ENCODE measurements at places on chromosomes 2 and 18. TPM values are rescaled to one million over a fixed set of nuclear protein-coding genes. Genes with fewer than 3 reads are reported as not detected.
A peak's percentile ranks its signal among the peaks of the same experiment; 100 is the strongest.

DNAJC10 gene
- 54.0 TPM for total RNA-seq

TSGA10 gene
- 9.8 TPM for total RNA-seq

GNAL gene
- 0.30 TPM for total RNA-seq

DYNAP gene
- not detected for total RNA-seq

HOXD12 gene
- not detected for total RNA-seq

CCDC148 gene
- total RNA-seq = 0.82 TPM

CLHC1 gene
- 7.0 TPM for total RNA-seq

VIT gene
- total RNA-seq = not detected

PIGN gene
- total RNA-seq = 32.8 TPM

SNTG2 gene
- 0.17 TPM for total RNA-seq

ZC3H6 gene
- total RNA-seq = 2.1 TPM

IL1R2 gene
- 55.8 TPM for total RNA-seq

- no peak for ATAC-seq
Observed at GRCh38 chr2:227597036-227597435, 1.7 kb upstream of the SCYGR2 start.

GRCh38 chr18:58015065-58015780, 28.8 kb upstream of the NEDD4L start:
- ATAC-seq = no peak

DNA sequence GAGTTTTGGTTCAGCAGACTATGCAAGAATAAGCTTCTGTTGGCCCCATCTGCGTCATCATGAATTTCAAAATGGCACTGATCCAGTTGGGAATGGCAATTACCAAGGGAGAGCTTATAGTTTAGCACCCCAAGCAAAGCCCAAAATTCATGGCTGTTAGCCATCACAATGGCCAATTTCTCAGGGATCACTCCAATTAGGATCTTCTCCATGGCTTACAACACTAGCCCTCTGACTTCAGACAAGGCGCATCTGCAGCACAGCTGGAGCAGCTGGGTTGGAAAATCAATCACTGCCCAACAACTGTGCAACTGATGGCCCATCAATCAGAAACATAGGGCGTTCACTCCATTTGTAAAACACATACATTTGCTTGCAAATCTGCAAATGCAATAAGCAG, 273.6 kb downstream of the SRBD1 start:
- ATAC-seq = no peak

DNA sequence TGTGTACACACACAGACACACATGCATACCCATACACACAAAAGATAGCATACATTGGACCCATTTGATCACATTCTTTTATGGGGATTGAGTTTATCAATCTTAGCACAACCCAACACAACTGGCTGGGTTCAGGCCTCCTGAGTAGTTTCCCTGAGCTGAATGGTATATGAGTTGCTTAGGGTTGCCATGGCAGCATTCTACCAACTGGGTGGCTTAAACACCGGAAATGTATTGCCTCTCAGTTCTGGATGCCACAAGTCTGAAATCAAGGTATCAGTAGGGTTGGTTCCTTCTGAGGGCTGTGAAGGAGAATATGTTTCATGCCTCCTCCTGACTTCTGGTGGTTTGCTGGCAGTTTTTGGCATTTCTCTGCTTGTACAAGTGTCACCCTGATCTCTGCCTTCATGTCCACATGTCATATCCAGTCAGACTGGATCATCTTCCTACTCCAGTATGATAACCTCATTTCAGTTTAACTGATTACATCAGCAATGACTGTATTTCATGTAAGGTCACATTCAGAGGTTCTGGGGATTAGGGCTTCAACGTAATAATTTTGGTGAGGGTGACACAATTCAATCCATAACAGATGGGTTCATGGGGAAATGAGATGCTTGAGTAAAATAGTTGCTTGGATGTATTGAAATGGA, 212.7 kb downstream of the KCNE4 start:
- ATAC-seq = no peak

DNA sequence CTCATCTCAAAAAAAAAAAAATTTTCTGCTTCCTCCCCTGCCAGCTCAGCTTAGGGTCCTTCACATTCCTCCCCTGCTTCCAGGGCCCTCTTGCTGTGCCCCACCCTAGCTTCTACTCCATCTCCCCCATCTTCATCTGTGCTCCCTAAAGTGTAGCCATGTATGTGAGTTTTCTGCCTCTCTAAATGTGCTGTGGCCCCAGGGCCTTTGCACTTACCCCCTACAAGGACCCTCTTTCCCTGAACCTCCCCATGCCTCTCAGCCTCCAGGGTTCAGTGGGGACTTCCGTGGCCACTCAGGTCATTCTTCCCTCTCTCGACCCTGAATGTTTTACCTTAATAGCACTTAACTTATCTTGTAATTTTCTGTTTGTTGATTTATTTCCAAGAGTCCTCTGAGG, 6.2 kb upstream of the ARHGEF4 start:
- no peak for ATAC-seq

DNA sequence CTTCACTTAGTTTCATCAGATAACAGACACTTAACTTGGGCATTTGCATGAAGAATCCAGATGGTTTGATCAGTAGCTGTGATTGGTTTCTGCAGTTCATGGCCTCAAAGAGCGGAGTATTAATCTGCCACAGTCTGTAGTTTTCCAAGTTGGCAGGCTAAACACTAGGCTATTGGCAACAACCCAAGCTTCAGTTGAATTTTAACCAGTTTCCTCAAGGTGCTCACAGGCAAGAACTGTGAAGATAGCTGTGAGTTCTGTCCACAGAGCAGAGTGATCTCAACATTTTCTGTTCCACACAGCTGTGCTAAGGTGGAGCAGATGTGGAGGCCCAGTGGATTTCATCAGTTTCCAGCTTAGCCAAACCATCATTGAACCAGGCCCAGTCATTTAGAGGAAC, 469.5 kb upstream of the LINC00305 start:
- no peak for ATAC-seq

- ATAC-seq = peak; percentile 82
Observed at GRCh38 chr2:85826990-85827878, 61.6 kb downstream of the ST3GAL5 start.

- no peak for ATAC-seq
Observed at GRCh38 chr18:25235401-25236042, 116.4 kb downstream of the ZNF521 start.

DNA sequence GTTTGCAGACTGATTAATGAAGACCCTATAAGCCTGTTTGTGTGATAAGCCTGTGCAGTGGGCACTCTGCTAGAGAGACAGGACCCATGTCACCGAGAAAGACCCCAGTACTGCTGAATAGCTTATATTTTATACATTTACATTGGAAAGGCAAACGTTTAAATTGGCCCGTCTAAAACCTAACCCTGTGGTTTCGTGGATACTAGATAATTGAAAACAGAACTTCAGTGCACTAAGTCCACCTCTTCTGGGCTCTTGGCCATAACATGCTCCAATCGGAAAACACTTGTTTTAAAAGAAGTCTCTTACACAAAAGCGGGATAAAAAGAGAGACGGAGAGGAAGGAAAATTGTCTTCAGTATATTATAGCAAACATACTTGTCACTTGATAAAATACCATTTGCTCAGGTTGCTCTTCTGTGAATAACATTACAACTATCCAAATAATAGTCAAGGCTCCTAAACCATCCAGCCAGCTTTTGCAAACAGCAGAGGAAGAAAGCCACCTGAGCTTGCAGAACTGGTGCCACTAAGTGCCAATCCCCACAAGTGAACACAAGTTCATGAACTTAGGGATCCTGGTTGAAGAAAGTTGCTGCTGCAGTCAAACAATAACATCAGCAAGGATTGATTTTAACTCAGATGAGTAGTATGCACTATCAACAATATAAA, 218.4 kb upstream of the FN1 start:
- ATAC-seq = no peak

DNA sequence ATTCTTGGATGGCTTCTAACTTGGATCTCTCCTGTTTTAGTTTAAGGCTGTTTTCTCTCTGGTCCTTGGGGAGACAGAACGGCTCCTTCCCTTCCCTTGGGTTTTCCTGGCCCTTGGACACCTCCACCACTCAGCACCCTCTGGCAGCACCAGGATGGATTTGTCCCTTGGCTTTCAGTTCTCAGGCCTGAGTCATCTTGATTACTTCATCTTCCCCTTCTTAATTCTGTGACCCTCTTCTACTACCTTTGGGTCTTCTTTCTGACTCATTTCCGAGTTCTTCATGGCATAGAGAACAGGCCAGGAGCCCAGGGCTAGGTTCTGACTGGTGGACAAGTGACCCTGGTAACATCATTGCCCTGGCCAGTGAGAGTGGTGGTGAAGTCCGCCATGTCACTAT, 14.9 kb downstream of the IGFBP2 start:
- ATAC-seq = no peak

- no peak for ATAC-seq
Observed at GRCh38 chr2:89849731-89850130, 1158.3 kb downstream of the RPIA start.

DNA sequence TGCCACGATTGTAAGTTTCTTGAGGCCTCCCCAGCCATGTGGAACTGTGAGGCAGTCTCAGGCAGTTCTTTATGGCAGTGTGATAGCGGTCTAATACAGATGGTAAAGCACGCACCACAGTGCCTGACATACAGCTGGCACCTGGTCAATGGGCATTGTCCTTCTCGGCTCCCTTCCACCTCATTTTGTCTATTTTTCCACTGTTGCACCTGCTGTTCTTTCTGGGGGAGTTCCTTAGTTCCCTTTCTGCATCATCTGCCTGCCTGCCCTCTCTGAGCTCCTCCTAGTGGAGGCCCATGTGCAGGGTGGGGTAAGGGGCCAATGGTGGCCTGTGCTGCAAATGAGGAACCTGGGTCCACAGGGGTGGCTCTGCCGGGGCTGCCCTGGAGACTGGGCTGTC, 157.6 kb downstream of the LPIN1 start:
- no peak for ATAC-seq

DNA sequence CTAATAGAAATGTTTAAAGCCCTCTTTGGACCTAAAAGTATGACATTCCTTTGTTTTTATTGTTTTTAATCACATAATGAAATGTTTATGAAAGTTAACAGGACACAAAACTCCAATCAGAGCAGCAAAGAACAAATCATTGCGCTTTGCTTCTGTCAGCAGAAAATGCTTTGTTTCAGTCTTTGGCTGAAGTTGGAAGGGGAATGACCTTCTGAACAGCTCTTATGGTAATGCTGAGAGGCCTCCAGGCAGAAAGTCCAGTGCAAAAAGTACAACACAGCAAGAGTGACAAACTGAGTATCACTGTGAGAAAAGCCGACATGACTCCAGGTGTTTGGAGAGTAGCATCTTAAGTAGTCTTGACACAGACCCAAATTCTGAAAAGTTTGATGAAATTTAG, 147.7 kb upstream of the SP5 start:
- no peak for ATAC-seq

GRCh38 chr2:156907806-156908205, 349.7 kb upstream of the GALNT5 start:
- ATAC-seq = no peak

GRCh38 chr2:25586726-25587144, 86.6 kb downstream of the DTNB start:
- peak; percentile 89 for ATAC-seq

DNA sequence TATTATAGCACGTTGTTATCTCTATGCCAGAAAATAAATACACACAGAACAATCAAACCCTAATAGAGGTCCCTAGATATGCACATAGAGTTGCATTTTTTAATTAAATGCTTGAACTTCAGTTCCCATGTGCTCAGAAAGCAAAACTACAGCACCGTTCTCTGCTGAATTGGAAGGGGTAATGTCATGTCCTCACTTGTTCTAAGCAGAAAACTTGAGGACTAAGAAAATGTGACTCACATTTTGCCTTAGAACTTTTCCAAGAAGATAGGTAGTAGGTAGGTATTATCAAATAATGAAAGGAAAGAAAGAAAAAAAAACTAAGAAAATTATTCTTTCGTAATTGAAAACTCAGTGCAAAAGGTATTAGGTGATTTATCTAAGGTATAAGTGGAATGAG, 607.3 kb downstream of the ERBB4 start:
- ATAC-seq = no peak

DNA sequence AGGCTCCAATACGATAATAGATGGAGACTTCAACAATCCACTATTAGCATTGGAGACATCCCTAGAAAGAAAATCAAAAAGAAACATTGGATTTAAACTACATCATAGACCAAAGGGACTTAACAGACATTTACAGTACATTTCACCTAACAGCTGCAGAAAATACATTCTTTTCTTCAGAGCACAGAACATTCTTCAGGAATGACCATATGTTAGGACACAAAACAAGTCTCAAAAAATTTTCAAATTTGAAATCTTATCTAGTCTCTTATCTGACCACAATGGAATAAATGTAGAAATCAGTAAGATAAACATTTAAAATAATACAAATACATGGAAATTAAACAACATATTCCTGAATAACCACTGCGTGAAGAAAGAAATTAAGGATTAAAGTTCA, 68.7 kb downstream of the STRADB start:
- ATAC-seq = no peak

DNA sequence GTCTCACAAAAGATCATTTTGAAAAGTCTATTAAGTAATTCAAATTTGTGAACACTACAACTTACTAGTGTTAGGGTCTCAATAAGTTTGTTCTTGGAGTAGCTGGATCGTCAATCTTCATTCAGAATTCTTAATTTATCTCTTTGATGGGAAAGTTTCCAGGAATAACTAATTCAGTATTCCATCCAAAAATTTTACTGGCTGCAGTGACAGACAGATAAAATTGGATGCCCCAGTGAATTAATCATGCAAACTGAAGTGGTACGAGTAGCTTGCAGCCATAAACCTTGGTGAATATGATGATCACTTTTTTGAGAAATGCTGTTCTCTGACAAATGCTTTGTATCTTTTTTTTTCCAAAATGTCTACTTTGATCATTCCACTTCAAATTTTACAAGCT, 112.8 kb downstream of the LYPD6 start:
- no peak for ATAC-seq

- no peak for ATAC-seq
Observed at GRCh38 chr2:156883804-156884203, 373.7 kb upstream of the GALNT5 start.

GRCh38 chr2:215138479-215138878, at the start of gene ABCA12:
Gene ABCA12 (minus strand): TSS chr2:215138626. CDS start chr2:215138208, 418 bp downstream.
- no peak for ATAC-seq

GRCh38 chr18:79786304-79786703, 11.4 kb upstream of the KCNG2 start:
- no peak for ATAC-seq

- ATAC-seq = no peak
Observed at GRCh38 chr2:119253760-119254600, 30.3 kb downstream of the STEAP3 start.

DNA sequence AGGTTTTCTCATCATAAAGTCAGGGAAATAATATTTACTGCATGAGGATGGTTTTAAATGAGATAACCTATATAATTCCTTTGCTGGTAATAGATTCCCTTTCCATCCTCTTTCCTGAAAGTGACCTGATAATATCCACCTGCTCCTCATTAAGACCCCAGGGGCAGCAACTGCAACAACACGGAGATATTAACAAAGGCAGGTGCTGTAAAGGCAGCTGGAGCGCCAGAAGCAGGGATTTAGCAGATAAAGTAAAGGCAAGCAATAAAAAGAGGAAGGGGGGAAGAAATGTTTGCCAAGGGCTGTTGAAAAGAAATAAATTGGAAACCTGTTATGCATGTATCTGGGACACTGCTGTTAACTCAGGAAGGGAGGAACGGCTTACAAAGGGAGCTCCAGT, 472.6 kb upstream of the KLHL29 start:
- ATAC-seq = no peak

All from activated T-helper 17 cell treated with anti-CD3 and anti-CD28 coated beads, Interleukin-2, amount 50 U/mL, for 72 hours (primary cell).